Pons (tissue), 1 donor: ENCODE measurements at places on chromosomes 3 and 15.

DNA sequence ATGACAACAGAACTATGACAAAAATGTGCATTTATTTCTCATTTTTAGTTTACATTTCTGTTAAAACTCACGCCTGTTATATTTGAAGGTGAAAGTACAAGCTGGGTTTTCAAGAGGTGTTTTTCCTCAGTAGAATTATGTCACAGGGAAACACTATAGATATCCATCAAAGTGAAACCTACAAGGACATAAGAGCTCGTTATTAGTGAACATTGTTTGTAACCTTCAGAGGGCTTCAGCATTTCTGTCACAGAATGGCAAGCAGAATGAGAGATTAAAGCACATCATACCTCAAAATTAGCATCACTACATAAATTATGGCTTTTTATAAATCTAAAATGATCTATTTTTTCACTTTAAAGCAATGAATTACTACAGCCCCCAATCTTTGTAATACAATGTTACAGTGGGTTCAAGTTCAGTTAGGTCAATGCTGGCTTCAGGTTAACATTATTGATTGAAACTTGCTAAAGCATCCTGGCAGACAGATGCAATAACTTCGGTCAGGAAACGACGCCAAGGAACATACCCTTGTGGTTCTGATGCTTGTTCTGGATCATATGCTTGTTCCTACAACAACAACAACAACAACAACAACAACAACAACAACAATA lies 405.6 kb downstream of the CADM2 start:
- no peak for DNase-seq

DNA sequence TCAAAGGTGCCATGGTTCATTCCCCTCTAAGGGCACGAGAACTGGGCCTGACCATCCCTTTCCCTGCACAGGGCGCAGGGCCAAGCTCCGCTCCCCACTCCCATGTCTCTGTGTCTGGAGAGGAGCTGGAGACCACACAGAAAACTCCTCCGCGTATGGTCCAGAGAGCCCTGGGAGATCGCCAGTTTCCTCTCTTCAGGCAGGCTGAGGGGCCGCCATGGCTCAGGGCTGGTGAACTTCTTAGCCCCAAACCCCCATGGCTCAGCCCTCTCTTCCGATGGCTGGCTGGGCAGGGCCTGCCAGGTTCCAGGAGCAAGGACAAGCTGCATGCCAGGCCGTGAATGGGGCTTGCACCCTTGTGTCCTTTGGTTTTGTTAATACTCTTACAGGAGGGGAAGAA lies 52.9 kb downstream of the EXOG start:
- DNase-seq: no peak

GRCh38 chr3:128296469-128297251 lies 143.4 kb downstream of the EEFSEC start:
- DNase-seq: no peak

DNA sequence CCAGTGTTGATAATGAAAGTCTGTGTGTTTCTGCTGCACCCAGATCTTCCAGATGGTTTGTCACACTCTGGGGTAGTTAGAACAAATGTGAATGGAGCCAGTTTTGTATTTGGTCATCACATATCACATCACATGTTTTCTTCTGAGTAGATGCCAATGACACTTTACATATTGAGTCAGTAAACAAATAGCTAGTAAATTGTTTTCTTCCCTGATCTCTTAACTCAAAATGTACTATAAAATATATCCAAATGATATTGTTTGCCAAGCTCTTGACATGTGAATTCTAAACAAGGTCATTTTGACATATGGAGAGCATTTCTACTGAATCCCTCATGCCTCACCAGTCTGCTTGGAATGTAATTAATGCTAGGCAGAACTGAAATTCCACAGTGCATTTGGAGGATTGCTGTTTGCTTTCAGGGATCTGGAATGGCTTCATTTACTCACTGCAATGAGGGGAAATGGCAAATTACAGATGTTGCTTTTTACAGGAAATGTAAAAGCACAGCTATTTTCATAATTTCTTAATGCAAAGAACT lies 45.0 kb downstream of the PDHB start:
- DNase-seq: peak; percentile 98

DNA sequence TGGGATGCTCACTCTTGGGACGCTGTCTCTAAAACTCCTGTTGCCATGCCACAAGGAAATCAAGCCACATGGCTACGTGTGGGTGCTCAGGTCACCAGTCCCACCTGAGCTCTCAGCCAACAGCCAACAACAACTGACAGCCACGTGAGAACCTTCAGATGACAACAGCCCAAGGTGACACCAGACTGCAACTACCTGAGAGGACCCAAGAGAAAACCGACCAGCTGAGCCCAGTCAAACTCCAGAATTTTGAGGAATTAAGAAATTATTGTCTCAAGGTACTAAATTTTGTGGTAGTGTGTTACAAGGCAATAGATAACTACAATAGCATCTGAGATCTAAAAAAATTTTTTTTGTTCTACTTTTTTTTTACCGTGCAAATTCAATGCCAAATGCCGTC lies 75.2 kb downstream of the ITGA11 start:
- DNase-seq: no peak

DNA sequence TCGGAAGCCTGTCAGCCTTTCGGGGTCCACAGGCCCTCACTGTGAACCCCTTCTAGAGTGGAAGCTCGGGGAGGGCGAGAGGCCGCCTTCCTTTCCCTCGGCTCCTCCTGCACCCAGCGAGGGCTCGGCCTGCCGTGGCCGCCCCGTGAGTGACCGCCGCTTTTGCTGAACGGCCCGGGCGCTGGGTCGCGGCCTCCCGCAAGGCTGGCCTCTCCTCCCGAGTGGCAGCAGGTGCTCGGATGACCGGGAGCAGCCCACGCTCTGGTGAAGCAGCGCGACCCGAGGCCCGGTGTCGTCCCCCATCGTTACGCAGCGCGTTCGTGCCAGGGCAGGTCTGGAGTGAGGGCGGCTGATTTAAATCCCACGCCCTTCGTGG lies 53.8 kb downstream of the LRRK1 start:
- no peak for DNase-seq

DNA sequence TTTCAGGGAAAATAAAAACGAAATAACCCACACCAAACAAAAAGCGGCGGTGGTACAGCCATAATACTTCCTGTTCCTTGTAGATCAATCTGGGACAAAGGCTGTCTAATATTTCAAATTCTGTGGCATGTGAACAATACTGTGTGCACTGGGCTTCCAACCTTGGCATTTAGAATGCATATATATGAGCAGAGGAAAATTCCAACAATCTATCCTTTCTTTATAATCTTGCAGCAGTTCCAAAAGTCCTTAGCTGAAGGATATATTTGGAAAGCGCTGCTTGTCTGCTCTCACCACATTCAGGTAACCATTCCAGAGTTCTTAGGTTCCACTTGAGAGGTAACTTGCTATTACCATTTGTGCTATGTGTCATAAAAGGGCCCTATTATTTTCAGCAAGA lies 231.8 kb downstream of the RBMS3 start:
- DNase-seq: no peak

DNA sequence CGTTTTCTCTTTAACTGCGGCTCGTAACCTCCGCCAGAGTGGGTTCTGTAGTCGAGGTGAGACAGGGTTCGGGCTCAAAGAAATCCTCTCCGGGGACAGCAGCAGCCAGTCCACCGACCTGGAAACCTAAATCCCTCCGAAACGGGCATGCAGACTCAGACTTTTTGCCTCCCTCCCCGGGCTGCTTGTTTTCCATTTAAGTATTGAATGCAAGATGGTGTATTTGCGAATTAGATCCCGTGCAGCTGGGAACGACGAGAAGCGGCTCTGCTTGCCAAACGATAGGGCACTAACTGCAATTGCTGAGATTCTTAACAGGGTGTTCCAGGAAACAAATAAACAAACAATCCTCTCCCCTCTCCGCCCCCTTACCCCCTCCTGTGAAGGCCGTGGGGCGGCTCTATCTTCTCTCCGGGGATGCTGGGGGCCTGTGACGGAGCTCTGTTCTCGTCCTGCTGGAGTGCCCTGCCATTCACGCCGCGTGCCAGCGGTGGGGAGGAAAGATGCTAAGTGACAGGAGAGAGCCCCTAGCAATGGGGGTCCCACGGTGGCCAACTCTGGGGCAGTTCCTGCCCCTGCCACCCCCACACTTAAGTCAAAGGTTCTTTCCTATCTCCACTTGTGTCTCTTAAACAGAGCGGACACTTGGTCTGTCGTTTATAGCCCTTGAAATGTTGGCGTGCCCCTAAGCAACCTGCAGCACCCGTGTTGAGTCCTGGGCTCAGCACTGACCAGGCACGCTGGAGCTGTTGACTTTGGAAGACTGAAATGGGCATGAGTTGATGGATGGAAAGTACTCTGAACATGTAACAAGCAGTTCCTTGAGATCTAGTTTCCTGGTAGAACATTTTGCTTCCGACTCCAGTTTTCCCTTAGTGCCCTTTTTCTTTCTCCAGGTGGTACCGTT lies 1.3 kb upstream of the ETV5 start:
- no peak for DNase-seq
